ENCODE measurements at places on chromosomes 11 and 22.

DNA sequence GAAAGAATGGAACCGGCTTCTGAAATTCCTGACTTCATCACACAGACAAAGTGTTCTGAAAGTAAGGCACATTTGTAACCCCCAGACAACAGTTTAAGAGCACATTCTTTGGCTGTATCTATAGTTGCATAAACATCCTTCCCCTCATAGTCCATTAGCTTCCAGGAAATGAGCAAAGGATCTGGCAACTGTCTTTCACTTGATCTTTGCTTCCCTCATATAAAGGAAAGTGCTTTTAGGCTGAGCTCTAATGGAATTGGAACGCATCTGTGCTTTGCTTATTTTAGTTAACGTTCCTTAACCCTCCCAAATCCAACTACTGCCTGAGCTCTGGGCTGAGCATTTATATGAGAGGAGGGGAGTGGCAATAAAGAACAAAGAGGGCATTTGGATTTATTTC is 76.9 kb upstream of the API5 start:
- no peak for DNase-seq

DNA sequence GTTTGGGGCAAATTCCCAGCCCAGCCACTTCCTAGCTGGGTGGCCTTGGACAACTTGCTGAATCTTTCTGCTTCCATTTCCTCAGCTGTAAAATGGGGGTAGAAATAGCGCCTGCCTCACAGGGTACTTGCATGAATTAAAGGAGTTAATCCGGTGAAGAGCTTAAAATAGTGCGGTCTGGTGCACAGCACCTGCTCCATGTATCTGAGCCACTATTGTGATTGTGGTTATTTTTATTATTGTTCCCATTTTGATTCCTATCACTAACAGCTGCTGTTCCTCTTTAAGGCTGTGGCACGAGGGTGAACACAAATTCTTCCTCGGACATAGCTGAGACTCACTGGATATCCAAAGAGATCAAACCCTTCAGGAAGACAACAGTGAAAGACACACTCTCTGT is 46.9 kb upstream of the TP53I11 start:
- DNase-seq, result no peak

DNA sequence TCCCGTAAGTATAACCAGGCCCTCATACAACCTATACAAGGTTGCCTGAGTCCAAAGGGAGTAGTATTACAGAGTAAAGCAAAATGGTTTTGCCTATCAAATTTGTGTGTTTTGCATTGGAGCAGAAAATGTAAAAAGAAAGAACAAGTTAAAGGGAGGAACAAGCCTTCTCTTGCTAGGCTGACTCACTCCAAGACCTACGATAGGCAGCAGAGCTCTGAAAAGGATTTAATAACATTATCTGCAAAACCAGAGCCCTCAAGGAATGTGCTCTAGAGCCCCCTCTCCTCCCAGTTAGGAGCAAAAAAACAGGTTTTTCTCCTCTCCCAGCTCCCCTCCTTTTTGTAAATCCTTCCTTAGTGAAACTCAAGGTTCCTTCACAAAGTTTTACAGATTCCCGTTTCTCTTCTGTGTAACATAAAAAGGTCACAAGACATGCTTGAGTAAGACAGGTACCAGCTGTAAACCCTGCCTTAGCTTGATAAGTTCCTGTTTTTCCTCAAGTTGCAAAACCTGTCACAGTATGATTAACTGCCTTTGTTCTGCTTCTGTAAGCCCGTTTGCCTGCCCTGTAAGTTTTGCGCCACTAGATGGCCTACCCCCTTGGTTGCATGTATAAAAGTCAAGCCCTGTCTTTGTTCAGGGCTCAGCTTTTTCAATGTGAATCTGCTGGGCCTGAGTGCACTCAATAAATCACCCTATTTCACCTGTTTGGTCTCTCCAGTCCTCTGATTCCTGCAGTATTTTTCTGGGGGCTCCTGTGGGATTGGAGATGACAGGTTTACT is 498.2 kb downstream of the KCNA4 start:
- DNase-seq, result no peak

- DNase-seq, result no peak
These were observed 28.3 kb upstream of the KDM2A start for GRCh38 chr11:67090717-67091116.

DNA sequence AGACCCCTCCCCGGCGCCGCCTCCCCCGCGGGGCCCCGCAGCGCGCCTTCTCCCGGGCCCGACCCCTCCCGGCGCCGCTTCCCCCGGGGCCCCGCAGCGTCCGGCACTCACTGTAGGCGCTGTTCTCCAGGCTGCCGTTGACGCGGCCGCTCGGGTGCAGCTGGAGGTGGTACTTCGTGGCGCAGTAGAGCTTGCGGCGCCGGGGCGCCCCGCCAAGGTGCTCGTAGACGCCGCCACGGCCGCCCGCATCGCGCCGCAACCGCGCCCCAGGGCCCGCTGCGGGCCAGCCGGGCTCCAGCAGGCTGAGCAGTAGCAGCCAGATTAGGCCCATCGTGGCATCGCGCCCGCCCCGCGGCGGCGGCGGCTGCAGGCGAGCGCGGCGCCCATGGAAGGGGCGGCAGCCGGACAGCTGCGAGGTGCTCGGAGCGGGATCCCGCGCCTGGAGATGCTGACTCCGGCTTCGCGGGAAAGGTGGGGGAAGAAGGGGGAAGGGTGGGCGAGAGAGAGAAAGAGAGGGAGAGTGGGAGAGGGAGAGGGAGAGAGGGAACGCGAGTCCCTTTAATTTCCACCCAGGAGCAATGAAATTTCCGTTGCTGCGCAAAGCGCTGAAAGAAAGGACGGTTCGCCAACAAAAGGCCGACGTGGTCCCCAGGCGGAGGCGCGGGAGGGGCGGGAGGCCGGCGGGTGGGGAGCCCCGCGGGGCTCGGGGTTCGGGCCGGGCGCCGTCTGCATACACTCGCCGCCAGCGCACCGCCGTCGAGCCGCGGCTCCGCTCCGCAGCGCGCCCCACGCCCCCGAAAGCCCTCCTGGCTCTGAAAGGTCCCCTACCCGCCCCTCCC is at the start of gene FGF3:
Gene FGF3 (minus strand): TSS at position 814 of the 839 bp plus-strand sequence. CDS start 483 bp downstream, at position 331.
- no peak for DNase-seq

DNA sequence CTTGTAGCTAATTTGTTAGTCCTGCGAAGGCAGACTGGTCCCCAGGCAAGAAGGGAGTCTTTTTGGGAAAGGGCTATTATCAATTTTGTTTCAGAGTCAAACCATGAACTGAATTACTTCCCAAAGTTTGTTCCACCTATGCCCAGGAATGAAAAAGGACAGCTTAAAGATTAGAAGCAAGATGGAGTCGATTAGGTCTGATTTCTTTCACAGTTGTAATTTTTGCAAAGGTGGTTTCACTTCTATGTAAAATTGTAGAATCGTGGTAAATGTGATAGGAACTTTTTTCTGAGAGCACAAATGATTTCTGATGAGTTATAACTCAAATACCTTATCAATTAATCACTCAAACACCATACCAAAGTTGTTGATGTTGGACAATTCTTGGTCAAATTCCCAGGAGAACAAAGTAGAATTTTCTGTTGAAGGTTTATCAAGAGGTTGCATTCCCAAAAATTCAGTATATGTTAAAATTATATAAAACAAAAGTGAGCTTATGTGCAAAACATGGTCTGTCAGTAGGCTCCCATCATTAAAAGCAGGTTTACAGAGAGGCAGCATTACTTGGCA is 2.9 kb upstream of the CTSC start:
- no peak for DNase-seq

All from heart right ventricle (tissue), 16 donors.